Tibial nerve (tissue), 4 donors: ENCODE measurements at places on chromosomes 2 and 18.

GRCh38 chr2:180184506-180184905, 177.4 kb upstream of the CWC22 start:
- no peak for DNase-seq

GRCh38 chr2:239462191-239462515, 61.3 kb upstream of the HDAC4 start:
- no peak for DNase-seq

DNA sequence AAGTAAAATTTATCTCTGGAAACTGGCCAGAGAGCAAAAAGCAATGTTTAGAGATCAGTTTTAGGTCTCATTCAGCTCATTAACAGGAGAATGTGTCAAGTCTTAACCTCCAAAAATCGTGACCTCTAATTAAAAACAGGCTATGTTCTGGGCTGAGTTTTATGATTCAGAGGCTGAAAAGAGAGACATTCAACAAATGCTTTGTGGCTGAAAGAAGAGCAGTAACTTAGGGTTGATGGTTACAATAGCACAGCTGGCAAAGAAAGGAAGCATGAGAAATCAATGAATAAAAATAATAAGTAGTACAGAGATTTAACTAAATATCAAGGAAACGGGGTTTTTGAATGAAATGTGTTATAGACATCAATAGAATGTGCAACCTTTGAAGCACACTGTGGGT, 13.1 kb downstream of the TGIF1 start:
- DNase-seq, result no peak

DNA sequence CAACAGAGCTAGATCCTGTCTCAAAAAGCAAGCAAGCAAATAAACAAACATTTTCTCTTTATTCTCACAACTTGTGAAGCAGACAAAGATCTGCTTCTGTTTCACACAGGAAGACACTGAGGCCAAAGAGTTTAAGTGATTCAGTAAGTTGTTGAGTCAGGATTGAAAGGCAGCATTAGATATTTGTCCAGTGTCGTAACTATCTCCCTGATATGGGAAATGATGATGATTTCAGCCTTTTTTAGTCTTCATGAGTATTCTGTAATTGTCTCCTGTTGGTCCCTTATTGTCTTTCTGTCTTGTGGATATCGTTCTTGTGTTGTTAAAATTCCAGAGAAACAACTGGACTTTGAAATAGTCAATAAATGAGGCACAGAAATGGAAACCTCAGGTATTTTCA, 59.6 kb downstream of the GATA6 start:
- DNase-seq, result no peak

GRCh38 chr2:191243154-191243553, 2.0 kb upstream of the MYO1B start:
- DNase-seq, result no peak

DNA sequence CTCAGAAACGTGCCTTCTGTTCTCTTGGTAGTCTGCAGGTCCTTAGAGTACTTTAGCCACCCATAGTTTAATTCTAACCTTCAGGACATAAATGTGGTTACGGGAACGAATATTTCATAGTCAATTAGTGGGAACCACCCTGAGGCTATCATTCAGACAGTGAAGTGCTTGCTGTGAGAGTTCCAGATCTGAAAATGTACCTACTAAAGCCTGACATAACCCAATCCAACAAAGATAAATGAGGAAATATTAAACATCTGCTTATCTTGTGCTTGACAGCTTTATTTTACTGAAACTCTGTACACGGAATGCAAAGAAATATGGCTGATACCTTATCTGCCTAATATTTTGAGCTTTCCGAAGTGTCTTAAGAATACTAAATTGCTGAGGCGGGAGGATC, 43.0 kb downstream of the RAB27B start:
- no peak for DNase-seq

DNA sequence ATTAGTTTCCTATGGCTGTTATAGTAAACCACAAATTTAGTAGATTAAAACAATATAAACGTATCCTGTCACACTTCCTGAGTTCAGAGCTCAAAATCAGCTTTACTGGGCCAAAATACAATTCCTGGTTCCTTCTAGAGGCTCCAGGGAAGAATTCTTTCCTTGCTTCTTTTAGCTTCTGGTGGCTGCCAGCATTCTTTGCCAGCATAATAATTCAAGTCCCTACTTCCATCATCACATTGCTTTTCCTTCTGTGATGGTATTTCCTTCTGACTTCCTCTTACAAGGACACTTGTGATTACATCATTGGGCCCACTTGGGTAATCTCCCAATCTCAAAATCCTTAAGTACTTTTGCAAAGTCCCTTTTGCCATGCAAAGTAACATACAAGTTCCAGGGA, 40.6 kb downstream of the MOB4 start:
- DNase-seq, result no peak

GRCh38 chr2:8617590-8617989, 64.3 kb upstream of the ID2 start:
- DNase-seq, result no peak

- no peak for DNase-seq
These were observed 19.1 kb downstream of the IL1R2 start for GRCh38 chr2:102010902-102011301.

DNA sequence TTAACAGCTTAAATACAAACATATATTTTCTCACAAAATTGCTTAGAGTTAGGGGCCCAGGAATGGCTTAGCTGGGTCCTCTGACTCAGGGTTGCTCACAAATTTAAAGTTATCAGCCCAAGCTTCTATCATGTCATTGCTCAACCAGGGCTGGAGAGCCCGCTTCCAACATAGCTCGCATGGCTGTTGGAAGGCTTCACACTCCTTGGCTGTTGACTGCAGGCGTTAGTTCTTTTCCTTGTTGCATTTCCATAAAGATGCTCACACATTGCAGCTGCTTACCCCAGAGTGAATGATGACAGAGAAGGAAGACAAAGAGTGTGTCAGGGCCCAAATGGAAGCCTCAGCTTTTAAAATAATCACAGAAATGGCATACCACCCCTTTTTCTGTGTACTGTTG, 62.9 kb upstream of the TFPI start:
- no peak for DNase-seq

GRCh38 chr2:52135235-52135634, 1103.3 kb upstream of the NRXN1 start:
- DNase-seq, result no peak

DNA sequence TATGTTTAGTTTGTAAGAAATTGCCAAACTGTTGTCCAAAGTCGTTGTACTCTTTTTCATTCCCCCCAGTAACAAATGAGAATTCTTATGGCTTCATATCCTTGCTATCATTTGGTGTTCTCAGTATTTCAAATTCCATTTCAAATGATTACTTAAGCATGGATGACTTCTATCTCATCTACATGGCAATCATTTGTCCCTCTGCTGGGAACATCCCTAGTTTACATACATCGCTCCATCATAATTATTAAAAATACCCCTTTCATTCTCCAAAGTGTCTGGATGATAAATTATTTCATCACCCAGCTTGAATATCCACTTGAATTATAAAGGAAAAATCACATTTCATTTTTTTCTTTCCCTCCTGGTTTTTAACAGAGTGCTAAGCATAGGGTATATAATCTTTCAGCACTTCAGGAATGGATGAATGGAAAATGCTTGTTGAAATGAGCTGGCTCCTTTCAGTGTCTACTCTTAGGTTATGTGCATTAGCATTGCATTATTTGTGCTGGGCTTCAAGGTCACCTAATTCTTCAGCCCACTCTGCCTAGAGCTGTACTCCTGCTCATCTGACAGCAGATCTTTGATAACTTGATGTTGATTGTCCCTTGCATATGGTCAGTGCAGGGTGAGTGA, 33.1 kb downstream of the XIRP2 start:
- DNase-seq, result no peak

DNA sequence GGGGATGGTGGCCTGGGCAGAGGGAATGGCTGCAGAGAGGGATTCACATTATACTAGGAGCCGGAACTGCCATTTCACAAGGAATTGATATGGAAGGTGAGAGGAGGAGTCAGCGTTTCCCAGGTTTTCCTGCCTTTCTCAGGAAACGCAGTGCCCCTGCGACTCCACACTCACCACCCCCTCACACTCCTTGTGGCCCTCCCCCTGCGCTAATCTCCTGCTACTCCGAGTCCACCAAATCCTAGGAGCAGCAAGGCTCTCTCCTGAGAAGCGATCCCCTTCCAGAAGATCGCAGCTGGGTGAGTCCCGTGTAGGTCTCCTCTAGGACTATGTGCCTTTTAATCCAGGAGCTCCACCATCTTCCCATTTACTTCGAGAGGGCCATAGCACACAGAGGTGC, 140.6 kb downstream of the VAPA start:
- no peak for DNase-seq

DNA sequence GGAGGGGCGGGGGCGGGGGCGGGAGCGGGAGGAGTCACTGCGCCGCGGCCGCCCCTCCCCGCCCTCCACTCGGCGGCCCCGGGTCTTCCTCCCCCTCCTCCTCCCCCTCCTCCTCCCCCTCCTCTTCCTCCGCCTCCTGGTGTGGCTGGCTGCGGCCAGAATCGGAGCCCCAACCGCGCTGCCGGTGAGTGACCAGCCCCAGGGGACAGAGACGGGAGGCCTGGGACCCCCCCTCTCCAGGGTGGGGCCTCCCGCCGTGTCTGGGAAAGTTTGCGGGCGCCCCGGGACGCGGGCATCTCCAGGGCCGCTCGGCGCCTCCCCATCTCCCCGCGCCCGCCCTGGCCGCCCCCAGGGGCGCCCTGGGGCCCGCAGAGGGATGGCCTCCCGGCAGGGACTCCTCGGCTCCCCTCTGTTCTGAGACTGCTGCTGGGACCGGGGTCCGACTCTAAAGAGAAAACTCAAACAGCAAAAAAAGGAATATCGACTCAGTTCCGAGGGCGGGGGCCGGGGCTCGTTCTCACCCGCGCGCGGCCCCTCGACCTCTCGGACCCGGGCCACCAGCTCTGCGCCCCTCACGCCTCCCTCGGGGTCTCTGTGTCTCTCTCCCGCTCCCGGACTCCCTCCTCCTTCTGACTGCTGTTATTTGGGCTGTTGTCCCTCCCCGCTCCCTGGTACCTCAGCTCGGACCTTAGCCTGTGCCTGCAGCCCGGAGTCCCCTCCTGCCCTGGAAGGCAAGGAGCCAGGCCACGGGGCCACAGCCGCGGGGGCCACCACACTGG, at the start of gene STON1:
Gene STON1, plus strand, starts transcription at position 122 of the 779 bp plus-strand sequence. CDS start 50,480 bp downstream, outside the sequence.
- DNase-seq, result peak; percentile 53

- no peak for DNase-seq
These were observed 114.4 kb downstream of the SMAD7 start for GRCh38 chr18:48836231-48836805.

DNA sequence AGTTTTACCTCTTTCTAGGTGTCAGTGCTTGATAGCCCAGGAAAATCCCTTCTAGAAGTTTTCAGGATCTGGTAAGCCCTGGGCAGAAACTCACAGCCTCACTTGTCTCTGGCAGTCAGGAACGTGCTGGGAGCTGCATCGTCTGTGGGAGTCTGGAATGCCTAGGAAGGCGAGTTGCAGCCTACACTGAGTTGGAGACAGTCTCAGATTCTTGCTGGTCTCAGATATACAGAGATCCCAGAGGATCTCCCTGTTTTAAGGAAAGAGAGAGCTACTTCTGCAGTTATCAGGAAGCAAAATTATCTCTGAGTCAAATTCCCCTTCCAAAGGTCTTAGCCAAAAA, 104.4 kb upstream of the CDC42EP3 start:
- no peak for DNase-seq

DNA sequence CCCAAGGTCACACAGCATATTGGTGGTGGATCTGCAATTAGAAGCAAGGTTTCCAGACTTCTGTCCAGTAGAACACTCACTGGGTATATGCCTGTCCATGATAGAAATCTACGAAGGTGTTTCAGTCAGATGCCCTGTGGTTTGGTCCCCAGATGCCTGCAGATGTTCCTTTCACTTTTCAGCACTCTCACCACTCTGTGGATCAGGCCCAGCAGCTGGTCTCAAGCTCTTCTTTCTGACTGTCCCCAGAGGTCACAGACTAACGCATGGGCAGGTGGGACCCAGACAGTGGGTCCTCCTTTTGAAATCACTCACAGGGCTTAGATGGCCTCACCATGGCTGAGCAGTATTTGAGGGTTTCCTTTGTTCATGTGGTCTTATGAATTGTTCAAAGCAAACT, 376.5 kb downstream of the ALK start:
- DNase-seq, result no peak

DNA sequence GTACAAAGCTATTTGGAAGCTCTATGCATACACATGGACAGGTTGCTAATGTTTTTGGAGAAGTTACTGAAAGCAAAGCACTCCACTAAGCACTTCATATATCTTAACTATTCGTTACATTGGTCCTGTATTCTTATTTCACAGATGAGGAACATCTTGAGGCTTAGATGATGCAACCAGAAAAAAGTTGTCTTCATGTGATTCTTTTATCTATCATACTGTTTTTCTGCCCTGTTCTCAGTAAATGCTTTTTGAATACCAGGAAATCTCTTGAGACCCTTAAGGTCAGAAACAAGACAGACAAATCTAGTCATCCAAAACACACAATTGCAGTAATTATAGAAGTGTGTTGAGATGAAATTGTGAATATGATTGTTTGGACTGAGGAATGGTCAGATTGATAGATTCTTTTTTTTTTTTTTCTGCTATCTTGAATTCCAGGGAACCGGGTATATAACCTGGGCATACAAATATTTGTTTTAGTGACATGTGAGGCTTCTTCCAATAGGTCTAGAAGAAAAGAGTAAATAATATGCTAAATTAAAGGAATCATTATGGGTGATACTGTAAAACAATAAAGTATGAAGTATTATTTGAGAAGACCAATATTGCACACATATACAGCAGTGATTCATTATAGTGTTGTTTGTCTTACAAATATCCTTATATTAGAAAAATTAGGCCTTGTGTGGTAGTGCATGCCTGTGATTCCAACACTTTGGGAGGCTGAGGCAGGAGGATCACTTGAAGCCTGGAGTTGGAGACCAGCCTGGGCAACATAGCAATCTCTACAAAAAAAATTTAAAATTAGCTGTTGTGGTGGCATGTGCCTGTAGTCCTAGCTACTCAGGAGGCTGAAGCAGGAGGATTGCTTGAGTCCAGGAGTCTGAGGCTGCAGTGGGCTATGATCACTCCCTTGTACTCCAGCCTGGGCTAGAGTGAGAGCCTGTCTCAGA, 33.7 kb downstream of the EHBP1 start:
- no peak for DNase-seq

GRCh38 chr2:237904831-237905599, 45.6 kb downstream of the RAMP1 start:
- no peak for DNase-seq

GRCh38 chr18:41311571-41312547, 643.2 kb upstream of the PIK3C3 start:
- no peak for DNase-seq

GRCh38 chr2:161954103-161954502, 119.9 kb downstream of the DPP4 start:
- DNase-seq, result no peak

- DNase-seq, result no peak
These were observed 5.7 kb downstream of the ROCK1 start for GRCh38 chr18:21105936-21106335.

GRCh38 chr2:51734115-51734514, 702.2 kb upstream of the NRXN1 start:
- DNase-seq, result no peak

- no peak for DNase-seq
These were observed 489 bp downstream of the TRMT61B start for GRCh38 chr2:28869494-28870145.

DNA sequence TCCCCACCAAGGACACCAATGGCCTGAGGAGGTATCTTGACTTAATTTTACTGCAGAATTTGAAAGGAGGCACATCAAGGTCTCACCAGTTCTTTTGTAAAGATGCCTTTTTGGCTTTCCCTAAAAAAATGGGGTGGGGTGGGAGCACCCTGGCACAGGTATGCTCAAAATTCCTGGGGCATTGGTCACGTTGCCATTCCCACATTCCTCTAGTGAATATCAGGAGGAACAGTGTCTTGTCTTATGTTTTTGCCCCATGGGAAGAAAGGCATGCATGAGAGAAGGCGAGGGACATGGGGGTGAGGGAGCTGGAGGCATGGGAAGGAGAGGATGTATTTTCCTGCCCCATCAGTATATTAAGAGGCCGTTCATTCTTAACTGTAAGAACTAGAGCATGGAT, 275.3 kb downstream of the CMPK2 start:
- DNase-seq, result no peak
